ENCODE measurements at places on chromosomes 12 and 14.

GRCh38 chr14:56989359-56989758 lies 179.1 kb upstream of the OTX2 start:
- no peak for DNase-seq

GRCh38 chr12:24909667-24910066 lies 39.2 kb downstream of the BCAT1 start:
- no peak for DNase-seq

DNA sequence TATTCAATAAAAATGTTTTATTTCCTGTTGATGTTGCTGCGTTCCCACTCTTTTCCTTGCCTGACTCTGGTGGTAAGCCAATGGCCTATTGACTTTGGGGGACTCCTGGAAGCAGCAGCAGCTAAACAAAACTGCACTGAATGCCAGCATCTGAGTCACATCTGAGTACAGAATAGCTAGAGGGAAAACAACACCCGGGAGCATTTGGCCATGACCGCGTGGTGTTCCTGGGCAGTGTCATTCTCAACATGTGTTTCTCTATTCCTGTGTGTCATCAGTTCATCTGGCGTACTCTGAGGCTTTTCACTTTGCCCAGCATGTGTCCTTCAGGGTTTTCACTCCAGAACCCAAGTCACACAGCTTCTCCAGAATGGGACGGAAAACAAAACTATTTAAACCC lies 238.8 kb downstream of the PAWR start:
- DNase-seq = no peak

DNA sequence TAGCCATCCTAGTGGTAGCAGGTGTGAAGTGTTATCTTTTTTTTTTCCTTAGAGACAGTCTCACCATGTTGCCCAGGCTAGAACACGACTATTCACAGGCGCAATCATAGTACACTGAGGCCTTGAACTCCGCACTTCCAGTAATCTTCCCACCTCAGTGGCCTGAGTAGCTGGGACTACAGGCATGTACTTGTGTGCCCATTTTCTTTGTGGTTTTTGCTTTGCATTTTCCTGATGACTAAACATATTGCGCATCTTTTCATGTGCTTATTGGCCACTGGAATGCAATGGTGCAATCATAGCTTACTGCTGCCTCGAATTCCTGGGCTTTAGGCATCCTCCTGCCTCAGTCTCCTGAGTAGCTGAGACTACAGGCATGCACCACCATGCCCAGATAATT lies 33.3 kb upstream of the GCH1 start:
- no peak for DNase-seq

- no peak for DNase-seq
Measured at GRCh38 chr12:52751795-52752194, 25.4 kb downstream of the KRT76 start.

- DNase-seq = no peak
Measured at GRCh38 chr12:30932881-30933280, 6.3 kb downstream of the TSPAN11 start.

- DNase-seq = no peak
Measured at GRCh38 chr14:65821224-65821753, 408.8 kb downstream of the FUT8 start.
